NCI-H1048 (cell line): ENCODE measurements at places on chromosomes 5 and 9.

DNA sequence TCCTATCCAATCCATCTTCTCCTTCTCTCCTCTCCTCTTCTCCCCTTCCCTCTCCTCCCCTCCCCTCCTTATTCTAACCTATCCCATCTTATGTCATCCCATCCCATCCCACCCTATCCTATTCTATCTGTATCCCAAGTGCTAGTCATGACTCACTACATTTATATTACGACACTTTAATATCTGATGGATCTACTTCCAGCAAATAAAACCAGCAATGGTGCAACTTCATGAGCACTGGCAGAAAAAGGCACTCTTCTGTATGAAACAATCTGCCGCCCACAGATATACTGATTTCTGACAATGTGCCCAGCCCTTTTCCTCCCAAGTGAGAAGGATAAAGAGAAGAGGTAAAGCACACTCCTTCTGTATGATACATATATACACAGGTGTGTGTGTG lies 86.6 kb upstream of the ANKH start:
- DNase-seq: no peak

DNA sequence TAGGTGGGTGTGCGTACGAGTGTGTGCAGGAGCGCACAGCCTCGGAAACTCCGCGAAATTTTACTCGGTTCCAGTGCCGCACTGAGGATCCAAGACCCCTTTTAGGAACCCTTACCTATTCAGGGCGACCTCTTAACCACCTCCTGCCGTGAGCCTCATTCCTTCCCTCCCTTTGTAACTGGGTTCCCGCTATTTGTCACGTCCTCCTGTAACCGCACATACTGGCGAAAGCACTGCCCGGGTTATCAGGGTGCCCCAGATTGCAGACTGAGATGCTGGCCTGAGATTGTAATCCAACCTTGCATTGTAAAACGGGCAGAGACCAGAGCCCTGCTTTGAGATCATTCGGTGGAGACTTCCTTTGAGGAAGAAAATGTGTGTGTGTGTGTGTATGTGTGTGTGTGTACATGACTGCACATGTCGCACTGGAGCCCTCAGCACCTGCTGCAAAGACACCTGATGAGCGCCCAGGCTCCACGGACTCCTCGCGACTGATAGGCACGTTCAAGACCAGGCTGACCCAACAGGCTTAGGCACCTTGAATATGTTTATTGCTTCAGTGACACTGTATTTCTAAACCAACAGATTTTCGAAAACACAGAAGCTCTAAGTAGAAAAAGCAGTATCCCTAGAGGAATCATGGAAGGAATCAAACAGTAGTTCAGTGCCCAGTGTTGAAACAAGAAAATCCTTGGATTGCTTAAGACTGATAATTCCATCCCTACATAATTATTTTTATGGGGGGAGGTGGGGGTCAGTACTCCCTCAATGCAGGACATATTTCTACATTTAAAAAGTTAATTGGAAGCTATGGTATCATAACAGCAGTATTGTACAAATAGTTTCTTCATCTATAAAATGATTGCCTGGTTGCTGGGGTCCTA lies 86.5 kb upstream of the TNFAIP8 start:
- DNase-seq: no peak

- DNase-seq: no peak
These were observed 21.8 kb downstream of the PCDHAC2 start for GRCh38 chr5:140988100-140988499.

GRCh38 chr9:32360983-32361673 lies 23.3 kb upstream of the ACO1 start:
- DNase-seq: no peak

DNA sequence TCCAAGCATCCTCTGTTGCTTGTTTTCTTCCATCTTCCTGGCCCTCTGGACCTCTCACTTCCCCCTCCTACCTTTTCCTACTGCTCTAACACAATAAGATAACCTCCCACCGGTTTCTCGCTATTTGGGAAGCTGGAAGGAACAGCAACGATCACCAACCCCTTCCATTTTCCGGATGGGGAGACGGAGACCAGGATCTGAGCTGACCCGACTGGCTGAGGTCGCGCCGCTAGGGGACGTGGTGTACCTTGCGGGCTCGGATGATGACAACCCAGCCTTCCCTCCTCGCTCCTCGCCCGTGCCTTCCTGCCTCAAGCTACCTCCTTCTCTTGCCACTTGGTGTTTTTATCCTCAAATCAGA lies 1.9 kb downstream of the LPAR1 start:
- DNase-seq: no peak

- DNase-seq: no peak
These were observed 155.1 kb upstream of the SMIM23 start for GRCh38 chr5:171630350-171631065.

- DNase-seq: no peak
These were observed 199.4 kb upstream of the SLC24A2 start for GRCh38 chr9:19988281-19988680.

- DNase-seq: no peak
These were observed 46.5 kb upstream of the SETD9 start for GRCh38 chr5:56862909-56863308.

- DNase-seq: no peak
These were observed 58.1 kb downstream of the ANKRD55 start for GRCh38 chr5:56175021-56175420.

DNA sequence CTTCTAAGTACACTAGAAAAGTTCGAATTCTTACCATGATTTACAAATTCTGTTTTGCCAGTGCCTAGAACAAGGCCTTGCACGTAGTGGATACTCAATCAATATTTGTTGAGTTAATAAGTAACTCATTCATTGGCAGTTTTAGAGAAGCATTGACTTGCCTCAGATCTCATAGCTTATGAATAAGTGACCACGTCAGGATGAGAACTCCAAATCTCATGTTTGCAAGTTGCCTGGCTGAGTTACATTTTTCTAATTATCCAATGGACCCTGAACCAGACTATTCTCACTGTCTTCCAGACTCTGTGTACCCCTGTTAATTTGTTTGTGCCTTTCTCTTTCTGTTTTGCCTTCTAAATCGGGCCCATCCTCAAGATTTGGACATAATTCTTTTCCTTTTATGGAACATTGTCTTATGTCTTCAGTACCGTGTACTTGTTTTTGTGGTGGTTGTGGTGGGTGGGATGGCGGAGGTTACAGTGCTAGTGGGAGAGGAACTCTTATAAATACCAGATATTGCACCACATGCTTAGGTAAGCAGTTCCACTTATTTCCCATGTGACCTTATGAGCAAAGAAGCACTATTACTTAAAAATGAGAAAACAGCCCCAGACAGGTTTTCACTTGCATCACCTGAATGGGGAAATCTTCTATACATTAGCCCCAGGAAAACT lies 96.3 kb downstream of the UNC13B start:
- no peak for DNase-seq

DNA sequence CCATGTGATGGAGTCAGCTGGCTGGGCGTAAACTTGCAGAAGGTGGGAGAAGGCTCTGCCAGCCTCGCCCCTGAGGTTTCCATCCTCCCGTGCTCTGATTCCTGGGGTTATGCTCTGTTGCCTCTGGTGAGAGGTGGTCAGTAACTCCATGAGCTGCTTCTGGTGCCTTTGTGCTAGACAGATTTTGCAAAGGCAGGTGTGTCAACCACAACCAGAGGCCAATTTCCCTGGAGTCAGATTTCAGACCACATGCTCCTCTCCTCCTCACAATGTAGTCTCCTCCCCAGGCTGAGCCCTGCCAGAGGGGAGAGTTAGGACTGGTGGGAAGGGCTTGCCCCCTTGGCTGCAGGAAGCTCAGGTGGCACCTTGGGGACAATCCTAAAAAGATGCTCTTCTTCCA lies 38.8 kb upstream of the TENT4A start:
- DNase-seq: no peak

GRCh38 chr9:75552941-75553340 lies 337.5 kb upstream of the PCSK5 start:
- no peak for DNase-seq

GRCh38 chr9:119795395-119795794 lies 426.2 kb upstream of the BRINP1 start:
- no peak for DNase-seq

GRCh38 chr9:136143215-136144001 lies 24.7 kb upstream of the TMEM250 start:
- no peak for DNase-seq

GRCh38 chr5:166074582-166075481 lies 2216.6 kb upstream of the WWC1 start:
- DNase-seq: peak; percentile 70

- no peak for DNase-seq
These were observed 758.4 kb upstream of the SEMA6A start for GRCh38 chr5:117333011-117333410.

- no peak for DNase-seq
These were observed 45.1 kb downstream of the PCSK5 start for GRCh38 chr9:75935591-75935990.

GRCh38 chr5:26691486-26691885 lies 346.9 kb downstream of the CDH9 start:
- DNase-seq: no peak

- peak; percentile 31 for DNase-seq
These were observed 1.9 kb upstream of the IDNK start for GRCh38 chr9:83620841-83621636.

DNA sequence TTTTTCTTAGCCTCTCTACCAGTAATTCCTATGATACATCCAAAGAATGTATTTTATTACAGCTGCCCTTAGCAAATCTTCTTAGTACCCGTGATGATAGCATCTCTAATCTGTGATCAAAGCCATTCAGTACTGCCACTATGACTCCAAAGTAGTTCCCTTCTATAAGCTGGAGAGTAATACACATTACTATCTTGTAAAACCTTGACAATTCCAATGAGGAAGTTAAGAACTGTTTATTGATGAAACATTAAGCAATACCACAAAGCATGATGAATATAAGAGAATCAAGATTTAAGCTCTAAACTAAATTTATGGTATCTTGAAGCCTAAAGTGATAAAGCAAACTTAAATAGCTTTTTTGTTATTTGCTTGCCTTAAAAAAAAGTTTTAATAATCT lies 86.1 kb downstream of the SMIM23 start:
- DNase-seq: no peak

DNA sequence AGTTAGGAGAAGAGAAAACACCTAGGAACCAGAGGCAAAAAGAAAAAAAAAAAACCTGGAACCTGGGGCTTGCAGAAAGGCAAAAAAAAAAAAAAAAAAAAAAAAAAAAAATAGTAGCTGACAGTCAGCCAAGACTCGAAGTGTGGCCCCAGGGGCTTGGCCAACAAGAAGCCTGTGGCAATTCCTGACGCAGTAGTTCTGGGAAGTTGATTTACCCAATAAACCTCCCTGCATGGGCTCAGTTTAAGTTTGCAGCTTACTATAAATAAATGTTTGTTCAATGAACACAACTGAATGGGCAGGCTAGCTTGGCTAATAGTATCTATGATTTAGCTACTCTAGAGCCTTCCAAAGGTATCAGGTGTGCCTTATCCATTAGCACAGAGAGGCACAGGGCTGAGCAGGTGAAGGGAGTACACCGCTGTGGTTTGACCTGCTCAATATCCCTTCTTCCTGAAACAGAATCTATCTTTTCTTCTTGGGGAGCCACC lies 21.3 kb upstream of the GLRX start:
- DNase-seq: no peak

GRCh38 chr9:133731876-133732638 lies 6.1 kb downstream of the SARDH start:
- peak; percentile 84 for DNase-seq

GRCh38 chr9:14433351-14434157 lies 119.6 kb upstream of the NFIB start:
- no peak for DNase-seq

GRCh38 chr9:112433499-112434392 lies 52.9 kb upstream of the KIAA1958 start:
- no peak for DNase-seq

DNA sequence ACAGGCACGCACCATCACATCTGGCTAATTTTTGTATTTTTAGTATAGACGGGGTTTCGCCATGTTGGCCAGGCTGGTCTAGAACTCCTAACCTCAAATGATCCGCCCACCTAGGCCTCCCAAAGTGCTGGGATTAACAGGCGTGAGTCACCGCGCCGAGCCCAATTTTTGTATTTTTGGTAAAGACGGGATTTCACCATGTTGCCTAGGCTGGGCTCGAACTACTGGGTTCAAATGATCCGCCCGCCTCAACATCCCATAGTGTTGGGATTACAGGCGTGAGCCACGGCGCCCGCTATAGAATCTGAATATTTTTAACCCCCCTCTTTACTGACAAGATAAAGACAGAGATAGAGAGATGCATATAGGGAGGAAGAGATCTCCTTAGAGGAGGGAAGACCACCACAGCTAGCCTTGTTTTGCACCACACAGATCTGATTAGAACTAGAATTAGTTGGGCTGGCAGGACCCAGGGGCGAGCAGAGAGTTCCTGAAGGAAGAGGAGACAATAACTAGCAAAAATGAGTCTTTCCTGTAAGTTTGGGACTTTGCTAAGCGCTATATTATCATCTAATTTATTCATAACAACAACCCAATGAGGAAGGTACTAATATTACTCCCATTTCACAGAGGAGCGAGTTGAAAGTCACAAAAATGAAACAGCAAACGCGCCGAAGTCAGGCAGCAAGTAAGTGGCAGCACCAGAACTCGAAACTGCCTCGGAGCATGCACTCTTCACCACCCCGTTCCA lies 1.5 kb upstream of the ANKHD1 start:
- DNase-seq: no peak

DNA sequence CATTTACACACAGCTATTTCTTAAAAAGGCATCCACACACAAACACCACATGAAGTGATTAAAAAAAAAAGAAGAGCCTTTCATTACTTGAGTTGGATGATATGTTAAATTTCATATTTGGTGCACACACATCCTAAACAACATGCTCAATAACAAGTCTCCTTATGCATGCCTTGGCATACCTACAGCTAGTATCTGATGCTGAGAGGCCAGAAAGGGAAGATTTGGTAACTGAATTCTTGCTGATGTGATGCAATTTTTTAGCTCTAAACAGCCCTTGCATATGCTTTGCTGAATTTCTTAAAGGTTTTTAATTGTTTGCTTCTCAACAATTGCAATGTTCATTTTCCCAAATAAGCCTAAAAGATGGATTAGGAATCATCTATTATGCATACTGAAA lies 338.8 kb downstream of the ARL15 start:
- DNase-seq: no peak

DNA sequence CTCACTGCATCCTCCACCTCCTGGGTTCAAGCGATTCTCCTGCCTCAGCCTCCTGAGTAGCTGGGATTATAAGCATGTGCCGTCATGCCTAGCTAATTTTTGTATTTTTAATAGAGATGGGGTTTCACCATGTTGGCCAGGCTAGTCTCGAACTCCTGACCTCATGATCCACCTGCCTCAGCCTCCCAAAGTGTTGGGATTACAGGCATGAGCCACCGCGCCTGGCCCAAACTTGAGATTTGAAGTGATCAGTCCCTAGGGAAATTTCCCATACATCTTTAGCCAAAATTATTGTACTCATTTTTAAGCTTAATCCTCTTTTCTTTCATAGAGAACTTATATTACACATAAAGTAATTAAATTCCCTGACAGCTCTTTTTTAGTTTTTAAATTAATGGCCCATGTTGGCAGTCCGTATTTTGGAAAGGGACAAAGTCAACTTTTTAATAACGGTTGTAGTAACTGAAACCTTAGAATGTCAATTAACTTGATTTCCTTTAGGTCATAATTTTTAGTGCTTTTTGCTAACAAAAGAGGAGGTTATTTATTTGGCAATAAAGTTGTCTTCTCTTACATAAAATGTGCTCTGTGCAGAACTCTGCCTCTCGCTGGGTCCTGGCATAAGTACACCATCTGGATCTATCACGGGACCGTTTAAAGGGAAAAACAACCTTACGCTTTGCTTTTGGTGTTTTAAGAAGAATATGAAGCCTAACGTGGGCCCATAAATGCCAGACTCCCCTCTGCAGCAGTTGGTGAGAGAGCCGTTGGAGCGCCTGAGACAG lies 142.3 kb upstream of the OTULINL start:
- no peak for DNase-seq
